ENCODE measurements at places on chromosomes 5 and 9.

- DNase-seq, result no peak
Measured at GRCh38 chr5:97888439-97888838, 705.4 kb upstream of the RIOK2 start.

GRCh38 chr9:123107639-123108285 lies 74.3 kb downstream of the GPR21 start:
- no peak for DNase-seq

- no peak for DNase-seq
Measured at GRCh38 chr9:14585730-14586473, 107.3 kb downstream of the ZDHHC21 start.

DNA sequence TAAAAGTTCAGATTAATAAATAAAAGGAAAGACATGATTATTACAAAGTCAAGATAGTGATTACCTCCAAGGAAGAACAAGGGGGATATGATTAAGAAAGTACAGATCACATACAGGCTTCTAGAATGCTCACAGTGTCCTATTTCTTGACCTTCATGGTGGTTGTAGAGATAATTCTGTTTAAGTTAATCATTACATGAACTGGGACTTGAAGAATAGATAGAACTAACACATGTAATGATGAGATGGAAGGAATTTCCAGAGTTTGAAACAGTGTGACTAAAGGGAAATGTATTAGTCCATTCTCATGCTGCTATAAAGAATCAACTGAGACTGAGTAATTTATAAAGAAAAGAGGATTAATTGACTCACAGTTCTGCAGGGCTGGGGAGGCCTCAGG lies 72.7 kb downstream of the LURAP1L start:
- DNase-seq, result no peak

GRCh38 chr5:36657563-36657995 lies 51.2 kb downstream of the SLC1A3 start:
- no peak for DNase-seq

GRCh38 chr9:121491111-121491510 lies 8.5 kb downstream of the GGTA1 start:
- DNase-seq, result no peak

GRCh38 chr5:179762079-179762780 lies 29.6 kb downstream of the MAML1 start:
- no peak for DNase-seq

DNA sequence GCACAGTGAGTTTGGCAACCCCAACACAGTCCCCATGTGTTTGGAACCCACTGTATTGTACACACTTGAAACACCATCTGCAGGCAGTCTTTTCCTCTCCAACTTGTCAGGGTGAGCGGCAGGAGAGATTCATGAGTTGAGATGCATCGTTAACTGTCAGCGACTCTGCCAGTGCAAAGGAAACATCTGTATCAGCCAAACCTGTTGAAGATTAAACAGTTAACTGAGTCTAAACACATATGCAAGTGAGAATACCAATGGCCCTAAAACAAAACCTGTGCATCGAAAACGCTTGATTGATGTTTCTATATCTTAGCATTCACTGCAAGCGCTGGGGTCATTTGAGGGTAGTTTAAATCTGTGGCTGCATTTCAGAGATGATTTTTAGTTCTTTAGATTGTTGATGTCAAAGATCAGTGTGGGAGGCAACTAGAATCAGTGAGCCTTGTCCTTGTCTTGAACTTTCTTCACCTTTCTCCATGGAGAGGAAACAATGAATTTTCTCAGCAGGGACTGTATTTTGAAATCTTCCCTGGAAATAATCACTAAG lies 41.3 kb upstream of the PAM start:
- no peak for DNase-seq

DNA sequence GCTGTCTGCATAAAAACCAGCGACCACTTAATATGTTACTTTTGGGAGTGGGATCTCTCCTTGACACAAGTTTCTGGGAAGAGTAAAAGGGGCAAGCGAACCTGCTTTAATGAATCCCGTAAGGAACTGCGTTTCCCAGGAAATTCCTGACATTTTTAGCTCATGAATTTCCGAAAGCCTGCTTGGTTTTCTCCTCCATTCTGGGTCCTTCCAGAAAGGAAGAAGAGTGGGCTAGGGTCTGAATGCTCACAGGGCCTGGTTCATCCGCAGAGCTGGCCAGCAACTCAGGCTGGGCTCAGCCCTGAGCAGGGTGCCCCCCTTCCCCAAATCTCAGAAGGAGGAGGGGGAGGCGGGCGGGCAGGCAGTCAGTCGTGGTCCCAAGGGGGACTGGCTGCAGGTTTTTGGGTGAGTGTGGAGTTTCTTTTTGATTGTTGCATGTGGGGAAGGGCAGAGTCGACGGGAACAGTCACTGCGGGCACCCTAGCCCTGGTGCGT lies 1.2 kb upstream of the PURA start:
- DNase-seq, result no peak

DNA sequence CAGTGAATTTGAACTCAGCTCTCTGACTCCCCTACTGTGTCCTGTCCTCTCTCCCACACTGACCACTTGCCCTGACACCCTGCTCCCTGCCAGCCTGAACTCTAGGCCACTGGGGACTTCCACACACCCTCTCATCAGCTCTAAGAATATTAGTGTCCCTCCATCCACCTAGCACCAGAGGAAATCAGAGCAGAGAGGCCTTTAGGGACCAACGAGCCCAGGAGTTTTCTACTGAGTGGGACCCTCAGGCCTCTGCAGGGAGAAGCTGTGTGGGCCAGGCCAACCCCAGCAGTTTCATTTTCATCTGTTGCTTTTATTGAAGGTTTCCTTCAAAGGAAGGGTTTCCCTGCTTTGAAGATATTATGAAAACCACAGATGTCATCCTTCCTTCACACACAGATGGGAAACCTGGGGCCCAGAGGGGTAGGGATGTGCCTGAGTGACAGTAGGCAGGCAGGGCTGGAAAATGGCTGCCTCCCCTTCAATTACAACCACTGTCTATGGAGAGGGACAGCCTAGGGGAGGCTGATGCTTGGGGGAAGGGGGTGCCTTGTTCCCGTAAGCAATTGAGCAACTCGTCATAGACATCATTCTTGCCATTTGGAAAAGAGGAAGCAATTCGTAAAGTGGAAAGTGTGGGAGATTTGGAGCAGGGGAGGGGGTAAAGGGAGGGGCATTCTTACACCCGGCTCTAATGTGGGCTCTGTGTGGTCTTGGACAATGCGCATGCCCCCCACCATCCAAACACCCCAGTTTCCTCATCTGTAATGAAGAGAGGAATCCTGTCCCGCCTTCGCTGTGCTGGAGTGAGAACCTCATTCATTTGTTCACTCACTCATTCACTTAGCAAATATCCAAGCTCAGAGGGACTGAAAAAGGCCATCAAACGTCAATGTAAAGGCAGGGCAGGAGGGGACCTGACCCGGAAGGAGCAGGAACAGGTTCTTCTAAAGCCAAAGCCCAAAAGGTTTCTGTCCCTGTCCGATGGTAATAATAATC lies 3.9 kb downstream of the GLIPR2 start:
- DNase-seq, result no peak

DNA sequence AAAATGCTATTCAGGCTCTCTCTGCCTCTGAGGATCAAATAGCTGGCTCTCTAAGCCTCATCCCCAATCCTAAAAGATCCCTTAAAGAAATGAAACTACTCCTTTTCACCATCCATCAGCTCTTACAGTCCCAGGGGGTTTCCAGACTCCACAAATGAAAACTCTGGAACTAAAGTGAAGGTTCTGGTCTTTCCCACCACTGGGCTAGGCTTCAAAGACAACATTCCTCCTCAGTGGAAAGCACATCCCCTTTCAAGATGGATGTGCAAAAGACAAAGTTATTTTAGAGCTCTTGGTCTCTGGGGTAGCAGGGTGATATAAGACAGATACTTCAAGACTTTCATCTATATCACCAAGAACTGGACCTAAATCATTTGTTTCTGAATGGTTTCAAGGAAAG lies 106.9 kb downstream of the DCP2 start:
- DNase-seq, result no peak

DNA sequence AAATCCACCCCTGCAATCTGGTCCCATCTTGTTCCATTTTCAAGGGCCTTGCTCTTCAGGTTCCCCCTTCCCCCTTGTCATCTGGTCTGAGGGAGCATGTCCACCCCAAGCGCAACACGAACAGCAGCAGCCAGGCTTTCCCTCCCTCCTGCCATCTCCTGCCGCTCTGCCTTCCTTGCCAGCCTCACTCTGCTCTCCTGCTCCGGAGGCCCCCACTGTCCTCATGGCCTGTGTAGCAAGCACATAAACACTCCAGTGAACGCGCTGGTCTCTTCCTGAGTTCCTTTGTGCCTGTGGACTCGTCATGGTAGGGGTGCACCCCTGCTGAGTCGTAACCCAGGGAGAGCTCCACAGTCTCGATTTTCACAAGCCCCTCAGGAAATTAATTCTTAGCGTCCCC lies 29.9 kb downstream of the TENT4A start:
- no peak for DNase-seq

- no peak for DNase-seq
Measured at GRCh38 chr9:134537951-134538641, 103.5 kb upstream of the COL5A1 start.

- DNase-seq, result peak; percentile 18
Measured at GRCh38 chr9:112091810-112092209, 83.3 kb downstream of the SUSD1 start.

DNA sequence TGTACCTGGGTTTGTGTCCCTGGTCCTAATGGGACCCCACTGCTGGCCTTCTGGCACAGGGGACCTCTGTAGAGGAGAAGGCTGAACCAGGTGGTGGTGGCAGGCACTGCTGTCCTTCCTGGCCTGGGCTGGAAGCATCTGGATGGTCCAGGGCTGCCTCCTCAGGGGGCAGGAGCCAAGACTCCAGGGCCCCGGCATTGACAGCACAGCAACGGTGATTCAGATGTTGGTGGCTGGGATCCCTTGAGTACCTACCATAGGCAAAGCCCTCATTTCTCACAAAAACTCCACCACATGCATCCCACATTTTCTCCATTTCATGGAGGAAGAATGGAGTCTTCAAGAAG lies 15.0 kb downstream of the FGD3 start:
- no peak for DNase-seq

GRCh38 chr5:122770477-122770876 lies 4.4 kb upstream of the SNX2 start:
- DNase-seq, result no peak

GRCh38 chr5:2829239-2829638 lies 77.8 kb upstream of the IRX2 start:
- DNase-seq, result no peak

DNA sequence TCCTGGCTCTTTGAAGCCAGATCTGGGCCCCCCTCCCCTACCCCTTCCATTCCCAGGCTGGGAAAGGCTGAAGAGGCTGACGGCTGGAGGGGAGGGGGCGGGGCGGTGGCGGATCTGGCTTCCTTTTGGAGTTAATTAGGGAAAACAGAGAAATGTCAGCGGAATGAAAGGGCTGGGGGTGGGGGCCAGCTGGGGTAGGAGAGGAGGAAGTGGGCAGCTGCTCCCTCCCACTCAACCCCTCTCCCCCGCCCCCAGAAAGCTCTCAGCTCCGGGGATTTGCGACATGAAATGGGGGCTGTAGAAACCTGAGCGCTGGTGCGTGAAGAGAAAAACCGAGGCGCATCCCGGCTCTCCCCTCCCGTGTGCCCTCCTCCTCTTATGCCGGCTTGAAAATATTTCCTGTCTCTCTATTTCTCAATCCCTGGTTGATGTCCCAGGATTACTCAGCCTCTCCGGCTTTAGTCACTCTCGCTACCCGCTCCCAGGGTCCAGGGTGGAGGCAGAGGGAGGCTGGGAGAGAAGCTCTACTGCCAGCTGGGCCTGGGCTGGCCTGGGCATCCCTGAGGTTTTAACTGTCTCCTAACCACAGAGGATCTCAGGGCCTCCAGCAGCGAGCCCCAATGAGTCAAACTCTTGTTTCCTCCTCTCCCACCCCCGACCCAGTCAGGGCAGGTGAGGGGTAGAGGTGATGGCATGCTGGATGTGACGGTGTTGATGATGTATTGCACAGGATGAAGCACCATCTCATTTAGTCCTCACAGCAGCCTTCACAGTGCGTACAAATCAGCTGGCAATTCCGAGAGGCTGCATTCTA lies 20.1 kb downstream of the PCDHGC5 start:
- no peak for DNase-seq

- no peak for DNase-seq
Measured at GRCh38 chr5:149126906-149127305, 14.4 kb upstream of the ABLIM3 start.

GRCh38 chr5:16800477-16800876 lies 135.6 kb downstream of the MYO10 start:
- DNase-seq, result no peak

GRCh38 chr5:154109416-154110106 lies 70.8 kb downstream of the MFAP3 start:
- DNase-seq, result no peak

DNA sequence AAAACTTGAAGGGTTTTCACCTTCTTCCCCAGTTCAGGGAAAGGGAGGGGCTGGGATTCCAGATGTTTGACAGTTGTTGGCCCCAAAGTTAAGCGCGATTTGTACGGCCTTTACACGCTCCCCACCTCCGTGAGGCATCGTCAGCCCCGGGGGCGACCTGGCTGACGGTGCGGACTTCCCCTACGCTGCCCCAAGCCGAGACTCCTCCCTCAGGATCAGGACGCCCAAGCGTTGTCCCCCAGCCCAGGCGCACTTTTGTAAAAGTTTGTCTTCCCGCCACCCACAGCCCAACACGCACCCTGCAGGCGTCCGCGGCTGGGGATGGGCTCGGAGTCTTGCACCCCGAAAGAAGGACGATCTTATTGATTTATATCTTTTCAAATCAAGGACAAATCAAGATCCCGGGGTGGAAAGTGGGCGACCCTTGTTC lies 713 bp downstream of the MOB3B start:
- DNase-seq, result no peak

- DNase-seq, result no peak
Measured at GRCh38 chr9:19409401-19410194, 789 bp downstream of the ACER2 start.

DNA sequence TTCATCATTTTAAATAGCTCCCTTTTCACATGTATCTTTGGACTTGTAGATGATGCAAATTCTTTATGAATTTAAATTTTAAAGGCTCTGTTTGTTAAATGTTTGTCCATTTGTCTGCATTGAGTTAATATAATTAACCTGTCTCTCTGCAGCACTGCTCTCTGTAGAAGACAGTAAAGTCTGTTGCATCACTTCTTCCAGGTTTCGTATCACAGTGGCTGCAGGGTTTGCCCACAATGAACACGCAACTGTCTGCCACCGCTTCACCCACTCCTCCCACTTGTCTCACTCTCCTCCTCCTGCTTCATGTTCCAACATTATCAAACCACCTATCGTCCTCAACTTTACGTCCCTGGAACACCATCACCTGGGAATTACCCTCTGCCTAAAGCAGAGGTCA lies 231.3 kb upstream of the SLC30A5 start:
- DNase-seq, result no peak
